ENCODE measurements at places on chromosomes 7 and 10. TPM values are rescaled to one million over a fixed set of nuclear protein-coding genes. Genes with fewer than 3 reads are reported as not detected.

GRCh38 chr10:44056206-44056605 lies 328.7 kb downstream of the CXCL12 start:
- no peaks in the 10 kb centered on the region for H3K4me1 ChIP-seq
- no peak overlapping the region for H3K4me3 ChIP-seq
- no peak overlapping the region for H3K27ac ChIP-seq
- DNase-seq: no peak

AEBP1 gene
- polyA plus RNA-seq: 68.3 TPM

- no peaks in the 10 kb centered on the region for H3K4me1 ChIP-seq
- H3K27ac ChIP-seq: no peak overlapping the region
- H3K4me3 ChIP-seq: no peak overlapping the region
- DNase-seq: no peak
These were observed 6.6 kb upstream of the ZNF853 start for GRCh38 chr7:6608794-6609193.

- no peak for DNase-seq
- no peak overlapping the region for H3K4me3 ChIP-seq
- H3K27me3 ChIP-seq: no peaks in the 10 kb centered on the region
- no peaks in the 10 kb centered on the region for H3K36me3 ChIP-seq
- no peaks in the 10 kb centered on the region for H3K4me1 ChIP-seq
- peak overlapping the region; percentile 66 for H3K27ac ChIP-seq
These were observed 1.6 kb downstream of the GPR22 start for GRCh38 chr7:107471292-107472070.

Data from lung (tissue), 17 donors.